ENCODE measurements at places on chromosomes 12 and 14.
A peak's percentile ranks its signal among the peaks of the same experiment; 100 is the strongest.

- no peak for DNase-seq
Observed at GRCh38 chr12:109820816-109821381, 12.3 kb downstream of the TRPV4 start.

GRCh38 chr12:45989287-45989686, 1.1 kb downstream of the SCAF11 start:
- no peak for DNase-seq

DNA sequence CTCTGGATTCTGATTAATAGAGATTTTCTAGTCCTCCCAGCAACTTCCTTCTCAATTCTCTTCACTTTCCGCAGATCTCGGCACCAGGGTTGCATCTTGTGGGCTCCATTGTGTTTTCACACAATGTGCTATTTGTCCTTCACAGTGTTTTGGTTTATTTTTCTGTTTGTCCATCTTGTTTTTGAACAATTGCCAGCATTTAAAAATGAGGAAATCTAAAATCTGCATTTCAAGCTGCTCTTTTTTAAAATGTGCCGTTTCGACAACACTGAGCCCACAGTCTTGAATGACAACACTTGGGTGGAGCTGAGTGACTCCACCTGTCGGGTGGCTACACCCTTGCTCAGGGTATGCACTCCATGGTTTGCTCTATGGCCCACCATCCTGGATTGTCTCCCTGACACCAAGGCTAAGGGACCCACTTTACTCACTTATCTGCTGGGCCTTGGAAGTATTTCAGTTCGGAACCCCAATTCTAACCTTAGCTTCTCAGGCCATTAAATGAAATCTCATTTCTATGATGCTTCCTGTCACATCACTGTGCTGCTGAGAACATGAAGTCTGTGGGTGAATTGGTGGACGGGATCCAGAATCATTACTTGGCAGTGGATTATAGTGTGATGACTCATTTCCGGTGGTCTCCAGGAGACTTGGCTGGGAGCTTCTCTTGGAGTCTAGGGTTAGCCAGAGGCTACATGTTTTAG, 3.4 kb upstream of the MYRFL start:
- DNase-seq: peak; percentile 51

GRCh38 chr12:130651188-130651959, 64.7 kb downstream of the RIMBP2 start:
- DNase-seq: no peak

- no peak for DNase-seq
Observed at GRCh38 chr12:93982771-93983315, 165.5 kb upstream of the PLXNC1 start.

- DNase-seq: no peak
Observed at GRCh38 chr12:27164330-27165040, 79.6 kb upstream of the STK38L start.

DNA sequence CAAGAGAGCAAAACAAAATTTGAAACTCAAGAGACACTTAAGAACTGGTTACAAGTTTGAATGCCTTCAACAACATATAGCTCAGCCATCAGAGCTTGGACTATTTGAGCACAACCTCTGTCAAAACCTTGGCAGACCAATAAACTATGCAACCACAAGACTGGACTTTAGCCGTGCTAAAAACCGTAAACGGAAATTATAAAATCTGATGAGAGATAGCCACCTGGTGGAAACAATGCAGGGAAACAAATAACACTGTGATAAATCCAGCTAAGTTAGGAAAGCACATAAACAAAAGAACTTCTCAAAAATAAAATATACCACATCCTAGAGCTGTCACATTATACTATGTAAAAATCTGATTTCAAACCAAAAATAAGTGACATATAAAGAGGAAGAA, 1074.2 kb upstream of the NOVA1 start:
- no peak for DNase-seq

DNA sequence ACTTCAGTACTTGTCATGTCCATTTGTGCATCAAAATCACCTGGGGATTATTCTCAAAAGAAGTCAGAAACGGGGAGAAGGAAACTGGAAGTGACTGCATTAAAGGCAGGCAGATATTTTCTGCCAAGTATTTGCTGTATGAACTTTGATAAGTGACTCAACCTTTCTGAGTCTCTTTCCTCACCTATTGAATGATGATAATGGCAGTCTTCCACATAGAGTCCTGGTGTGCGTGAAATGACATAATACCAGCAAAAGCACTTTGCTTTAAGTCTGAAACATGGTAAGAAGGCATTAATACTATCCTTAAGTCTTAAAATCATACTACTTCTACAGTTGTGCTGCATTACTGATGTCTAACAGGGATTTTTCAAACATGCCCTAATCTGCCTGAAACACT, 278.5 kb downstream of the ADAMTS20 start:
- DNase-seq: no peak

All from left hindlimb (tissue), 1 donor.